ENCODE measurements at places on chromosomes 5 and 9.

DNA sequence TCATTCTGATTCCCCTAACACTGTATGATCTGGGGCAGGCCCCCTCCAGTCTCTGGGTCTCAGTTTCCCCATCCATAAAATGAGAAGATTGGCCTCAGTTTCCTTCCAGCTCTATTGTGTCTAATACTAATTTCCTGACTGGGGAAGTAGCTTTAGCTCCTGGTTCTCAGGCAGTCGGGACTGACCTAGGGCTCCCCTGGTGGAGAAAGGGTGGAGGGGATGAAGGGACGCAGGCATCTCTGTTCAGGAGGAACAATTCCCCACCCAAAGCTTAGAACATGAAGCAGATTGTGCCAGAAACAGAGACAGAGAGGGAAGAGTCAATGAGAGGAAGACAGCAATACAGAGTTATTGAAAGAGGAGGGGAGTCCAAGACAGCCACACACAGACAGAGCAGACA is 14.2 kb upstream of the PTGS1 start:
- DNase-seq = peak; percentile 31

GRCh38 chr9:129436751-129437625 is 183.9 kb downstream of the C9orf50 start:
- DNase-seq = peak; percentile 56

DNA sequence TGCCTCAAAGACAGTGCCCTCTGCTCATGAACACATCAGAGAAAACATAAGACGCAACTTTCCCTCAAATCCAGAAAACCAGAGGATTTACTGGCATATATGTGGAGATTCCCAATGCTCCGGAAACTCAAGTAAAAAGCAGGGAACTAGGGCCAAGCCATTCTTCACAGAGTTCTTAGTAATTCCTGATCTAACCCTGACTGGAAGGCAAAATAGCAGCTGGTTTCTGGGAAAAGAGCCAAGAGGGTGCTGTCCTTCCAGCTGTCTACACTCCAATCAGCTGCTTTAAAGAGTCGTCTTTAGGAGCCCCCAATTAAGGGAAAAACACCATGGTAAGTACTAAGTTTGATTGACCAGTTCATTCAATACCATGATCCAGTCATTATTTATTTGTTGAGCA is 49.6 kb downstream of the GNA14 start:
- no peak for DNase-seq

DNA sequence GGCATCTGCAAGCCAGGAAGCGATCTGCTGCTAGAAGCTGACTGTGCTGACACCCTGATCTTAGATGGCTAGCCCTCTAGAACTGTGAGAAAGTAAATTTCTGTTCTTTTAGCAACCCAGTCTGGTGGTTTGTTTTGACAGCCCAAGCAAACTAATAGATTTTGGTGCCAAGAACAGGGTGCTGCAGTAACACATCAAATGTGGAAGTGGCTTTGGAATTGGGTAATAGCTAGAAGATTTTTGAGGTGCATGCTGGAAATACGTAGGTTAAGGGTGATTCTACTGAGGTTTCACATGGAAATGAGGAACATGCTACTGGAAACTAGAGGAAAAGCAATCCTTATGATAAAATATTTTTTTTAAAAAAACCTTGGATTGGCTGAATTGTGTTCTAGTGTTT is 153.5 kb upstream of the SH3GL2 start:
- peak; percentile 65 for DNase-seq

GRCh38 chr5:9245071-9245470 is 300.8 kb downstream of the SEMA5A start:
- no peak for DNase-seq

GRCh38 chr5:139638090-139638735 is 9.9 kb upstream of the CXXC5 start:
- peak; percentile 90 for DNase-seq

GRCh38 chr5:6483880-6484382 is 35.3 kb downstream of the UBE2QL1 start:
- DNase-seq = no peak

GRCh38 chr9:114011313-114011712 is 66.8 kb downstream of the AMBP start:
- no peak for DNase-seq

- DNase-seq = no peak
Measured at GRCh38 chr5:38595132-38595745, 38.8 kb upstream of the LIFR start.

DNA sequence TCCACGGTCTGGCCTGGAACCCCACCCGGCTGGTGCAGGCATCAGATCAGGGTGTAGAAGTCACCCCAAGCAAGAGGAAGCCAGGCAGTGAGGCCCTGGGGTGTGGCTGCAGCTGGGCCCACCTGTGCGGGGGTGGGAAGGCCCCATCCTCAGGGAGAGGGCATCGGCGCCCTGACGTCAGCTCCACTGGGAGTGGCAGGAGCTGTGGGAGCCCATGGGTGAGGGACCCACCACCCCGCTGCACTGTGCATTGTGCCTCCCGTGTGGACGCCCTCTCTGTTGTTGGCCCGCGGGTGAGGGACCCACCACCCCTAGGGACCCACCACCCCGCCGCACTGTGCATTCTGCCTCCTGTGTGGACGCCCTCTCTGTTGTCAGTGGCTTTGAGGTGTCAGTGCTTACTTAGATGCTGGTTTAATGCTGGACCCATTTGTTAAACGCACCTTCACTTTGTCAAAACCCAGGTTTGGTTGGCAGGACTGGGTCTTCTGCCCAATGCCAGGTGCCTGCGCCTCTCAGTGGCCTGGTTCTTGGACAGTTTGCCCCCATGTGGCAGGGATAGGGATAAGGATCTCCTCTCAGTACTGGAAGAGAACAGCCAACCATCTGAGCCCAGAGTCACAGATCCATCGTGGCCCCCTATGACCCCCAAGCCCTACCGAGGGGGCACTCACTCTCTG is 6.9 kb upstream of the EXOC3 start:
- DNase-seq = peak; percentile 21

- no peak for DNase-seq
Measured at GRCh38 chr9:20513126-20513913, 109.0 kb downstream of the MLLT3 start.

DNA sequence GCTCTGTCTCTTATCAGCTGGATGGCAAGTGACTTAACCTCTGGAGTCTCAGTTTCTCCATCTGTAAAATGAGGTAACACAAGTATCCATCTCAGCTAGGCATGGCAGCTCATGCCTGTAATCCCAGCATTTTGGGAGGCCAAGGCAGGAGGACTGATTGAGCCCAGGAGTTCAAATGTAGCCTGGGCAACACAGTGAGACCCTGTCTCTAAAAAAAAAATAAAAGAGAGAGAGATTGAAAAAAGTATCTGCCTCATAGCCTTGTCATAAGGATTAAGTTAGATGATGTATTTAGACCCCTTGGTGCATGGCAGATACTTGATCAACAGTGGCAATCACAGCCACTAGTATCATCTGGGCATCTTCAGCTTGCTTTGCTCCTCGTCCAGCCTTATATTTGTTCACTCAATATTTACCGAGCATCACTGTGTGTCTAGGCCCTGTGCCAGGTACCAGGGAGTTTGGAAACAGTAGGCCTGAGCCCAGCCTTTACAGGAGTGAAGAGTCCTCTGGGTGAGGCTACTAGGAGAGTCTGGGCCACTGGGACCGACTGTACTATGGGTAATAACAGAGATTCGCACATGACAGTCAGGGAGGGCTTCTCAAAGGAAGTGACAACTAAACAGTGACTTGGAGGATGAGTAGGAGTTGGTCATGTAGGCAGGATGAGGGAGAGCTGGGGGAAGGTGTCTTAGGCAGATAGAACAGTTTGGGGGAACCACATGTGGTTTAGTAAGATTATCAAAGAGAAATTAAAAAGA is 34.2 kb downstream of the CORO2A start:
- DNase-seq = peak; percentile 32

GRCh38 chr5:149490599-149491485 is 60.4 kb downstream of the CSNK1A1 start:
- DNase-seq = no peak

GRCh38 chr5:127665641-127666040 is 16.8 kb downstream of the CTXN3 start:
- DNase-seq = no peak

GRCh38 chr5:170545811-170546210 is 42.0 kb downstream of the KCNIP1 start:
- peak; percentile 46 for DNase-seq
